ENCODE measurements at places on chromosomes 7 and 10.

- DNase-seq = no peak
These were observed 1395.0 kb downstream of the GATA3 start for GRCh38 chr10:9449530-9449929.

DNA sequence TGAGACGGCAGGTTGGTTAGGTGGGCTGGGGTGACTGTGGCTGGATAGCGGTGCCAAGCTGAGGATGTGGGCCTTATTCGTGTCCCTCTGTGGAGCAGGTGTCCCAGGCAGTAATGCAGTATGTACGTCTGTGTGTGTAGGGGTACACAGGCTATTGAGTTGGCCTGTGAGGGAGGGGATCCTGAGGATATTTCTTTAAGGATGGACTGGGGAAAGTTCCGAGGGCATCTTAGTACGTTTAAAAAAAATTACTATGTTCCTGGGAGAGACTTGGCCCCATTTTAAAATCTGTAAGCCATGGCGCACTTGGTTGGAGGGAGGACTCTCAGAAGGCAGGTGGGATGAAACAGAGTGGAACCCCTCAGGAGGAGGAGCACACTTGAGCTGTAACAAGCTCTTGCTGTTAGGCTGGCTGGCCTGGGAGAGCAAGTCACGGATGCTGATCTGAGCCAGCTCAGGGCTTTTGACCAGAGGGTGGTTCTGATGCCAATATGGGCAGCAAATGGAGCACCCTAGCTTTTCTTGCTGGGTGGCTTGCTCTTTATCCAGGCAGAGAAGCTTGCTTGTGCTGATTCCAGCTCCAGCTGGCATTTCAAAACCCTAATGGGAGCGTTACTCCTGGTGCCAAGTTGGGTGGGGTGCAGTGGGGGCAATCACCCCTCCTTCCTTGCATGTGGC lies 765 bp downstream of the WBP1L start:
- DNase-seq = no peak

DNA sequence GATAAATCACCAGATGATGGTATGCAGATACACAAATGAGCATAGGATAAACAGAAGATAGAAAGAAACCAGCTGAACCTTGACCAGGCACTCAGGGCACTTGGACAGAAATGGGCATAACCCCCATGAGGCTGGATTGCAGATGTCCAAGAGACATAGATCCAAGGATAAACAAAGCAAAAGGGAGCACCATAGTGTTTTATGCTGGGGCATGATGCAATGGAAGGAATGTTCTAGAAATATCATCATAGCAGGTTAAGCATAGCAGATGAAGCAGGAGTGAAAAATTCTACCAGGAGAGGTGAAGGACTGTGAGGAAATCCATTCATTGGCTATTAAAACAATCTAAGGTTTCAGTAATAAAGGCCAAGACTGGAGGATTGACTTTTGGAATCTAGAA lies 70.5 kb upstream of the TES start:
- no peak for DNase-seq

GRCh38 chr7:28957751-28958234 lies 337 bp downstream of the TRIL start:
- DNase-seq = no peak

- no peak for DNase-seq
These were observed 52.3 kb upstream of the RET start for GRCh38 chr10:43024524-43024923.

- no peak for DNase-seq
These were observed 111.4 kb upstream of the CACUL1 start for GRCh38 chr10:118865998-118866693.

DNA sequence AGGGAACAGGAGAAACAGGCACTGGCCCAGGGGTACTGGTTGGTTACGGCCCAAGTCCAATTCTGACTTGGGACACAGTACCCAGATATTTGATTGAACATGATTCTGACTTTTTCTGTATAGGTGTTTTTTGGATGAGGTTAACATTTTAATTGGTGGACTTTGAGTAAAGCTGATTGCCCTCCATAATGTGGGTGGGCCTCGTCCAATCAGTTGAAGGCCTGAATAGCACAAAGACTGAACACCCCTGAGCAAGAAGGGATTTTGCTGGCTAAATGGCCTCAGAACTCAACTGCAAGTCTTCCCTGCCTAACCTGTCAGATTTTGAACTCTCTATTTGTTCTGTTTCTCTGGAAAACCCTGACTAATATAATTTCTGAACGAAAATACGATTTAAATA lies 222.6 kb downstream of the TEX36 start:
- no peak for DNase-seq

GRCh38 chr7:34425631-34426384 lies 232.2 kb upstream of the NPSR1 start:
- no peak for DNase-seq

DNA sequence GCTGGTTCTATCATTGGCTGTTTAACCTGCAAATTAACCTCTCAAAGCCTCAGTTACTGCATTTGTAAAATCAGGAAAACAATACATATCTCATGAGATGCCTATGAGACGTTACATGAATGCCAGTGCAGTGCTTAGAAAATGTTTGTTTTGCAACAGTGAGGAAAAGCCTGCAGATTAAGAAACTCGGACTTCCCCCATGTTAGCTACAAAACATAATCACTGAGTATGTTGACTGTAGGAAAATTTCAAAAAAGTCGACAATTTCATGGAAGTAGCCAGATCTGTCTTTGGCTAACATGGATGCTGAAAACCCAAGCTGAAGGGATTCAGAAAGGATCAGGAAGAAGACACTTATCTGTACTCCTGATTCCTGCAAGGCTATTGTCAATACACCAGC lies 121.4 kb downstream of the TRIL start:
- DNase-seq = no peak

DNA sequence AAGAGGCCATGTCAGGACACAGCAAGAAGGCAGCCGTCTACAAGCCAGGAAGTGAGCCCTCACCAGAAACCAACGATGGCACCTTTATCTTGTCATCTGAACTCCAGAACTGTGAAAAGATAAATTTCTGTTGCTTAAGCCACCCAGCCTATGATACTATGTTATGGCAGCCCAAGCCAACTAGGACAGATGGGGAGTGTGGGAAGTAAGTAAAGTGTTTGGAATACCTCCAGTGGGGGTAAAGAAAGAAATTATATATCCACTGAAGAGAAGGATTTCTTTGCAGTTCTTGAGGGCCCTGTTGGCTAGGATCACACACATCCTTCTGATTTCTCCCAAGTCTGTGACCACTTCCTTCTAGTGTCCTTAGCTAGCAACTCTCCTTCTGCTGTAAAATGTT lies 384.4 kb downstream of the TNS3 start:
- DNase-seq = no peak

DNA sequence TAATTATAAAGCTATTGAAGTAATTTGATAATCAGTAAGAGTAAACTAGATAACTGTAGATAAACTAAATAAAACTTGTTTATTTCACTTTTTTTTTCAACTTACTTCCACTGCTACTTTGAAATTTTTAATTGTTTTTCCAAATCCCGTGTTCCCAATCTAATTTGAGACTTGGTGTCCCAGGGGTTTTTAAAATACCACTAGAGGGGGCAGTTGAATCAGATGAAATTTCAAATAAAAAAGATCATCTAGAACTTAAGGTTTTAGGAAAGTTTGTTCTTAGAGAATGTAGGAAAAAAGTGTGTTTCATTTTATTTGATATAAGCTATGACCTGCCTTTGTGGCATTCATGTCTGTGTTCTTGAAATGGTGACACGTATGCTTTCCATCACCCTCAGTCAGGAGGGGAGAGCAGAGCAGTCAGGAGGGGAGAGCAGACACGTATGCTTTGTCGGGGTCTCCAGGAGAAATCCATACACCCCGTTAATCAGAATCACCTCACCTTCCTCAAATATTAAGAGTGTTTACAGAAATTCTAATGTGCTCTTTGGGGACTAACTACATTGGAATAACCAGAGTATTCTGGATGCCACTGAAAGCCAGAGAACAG lies 49.9 kb downstream of the C10orf67 start:
- no peak for DNase-seq

- DNase-seq = no peak
These were observed 20.6 kb downstream of the WDR86 start for GRCh38 chr7:151389096-151389767.

- no peak for DNase-seq
These were observed 42.6 kb downstream of the GPR37 start for GRCh38 chr7:124723012-124723411.

DNA sequence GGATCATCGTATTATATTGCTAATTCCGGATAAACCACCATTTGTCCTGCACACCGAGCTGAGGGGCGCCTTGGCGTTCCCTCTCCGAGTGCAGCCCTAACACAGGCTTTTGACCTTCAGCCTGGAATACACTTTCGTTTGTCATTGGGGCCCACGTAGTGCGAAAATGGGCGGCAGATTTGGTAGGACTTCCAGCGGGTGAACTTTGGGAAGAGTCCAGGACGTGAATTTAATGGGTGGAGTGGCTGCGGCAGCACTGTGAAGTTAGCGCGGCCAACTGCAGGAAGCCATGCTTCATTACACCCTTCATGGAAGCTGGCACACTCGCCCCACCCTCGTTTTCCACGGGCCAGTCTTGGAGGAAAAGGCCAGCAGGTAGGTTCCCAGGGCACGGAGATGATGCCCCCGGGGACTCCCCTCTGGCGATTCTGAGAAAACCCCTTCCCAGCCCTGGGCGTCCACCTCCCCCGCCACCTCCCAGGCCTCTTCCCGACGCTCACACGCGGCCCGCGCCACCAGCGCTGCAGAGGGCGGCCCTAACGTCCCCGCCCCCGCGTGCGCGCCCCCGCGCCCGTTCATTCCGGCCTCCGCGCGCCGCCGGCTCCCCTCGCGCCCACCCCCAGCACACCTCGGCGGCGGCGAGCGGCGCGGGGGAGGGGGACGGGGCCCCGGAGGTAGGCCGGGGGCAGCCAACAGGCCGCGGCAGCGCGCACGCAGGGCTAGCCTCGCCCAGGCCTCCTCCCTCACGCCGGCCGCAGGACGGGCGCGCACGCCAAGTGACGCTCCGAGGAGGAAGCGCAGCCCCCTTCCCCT lies at the start of gene MLLT10:
Gene MLLT10, plus strand, starts transcription at position 766 of the 813 bp plus-strand sequence. CDS start 413 bp downstream, outside the sequence.
- peak; percentile 83 for DNase-seq

DNA sequence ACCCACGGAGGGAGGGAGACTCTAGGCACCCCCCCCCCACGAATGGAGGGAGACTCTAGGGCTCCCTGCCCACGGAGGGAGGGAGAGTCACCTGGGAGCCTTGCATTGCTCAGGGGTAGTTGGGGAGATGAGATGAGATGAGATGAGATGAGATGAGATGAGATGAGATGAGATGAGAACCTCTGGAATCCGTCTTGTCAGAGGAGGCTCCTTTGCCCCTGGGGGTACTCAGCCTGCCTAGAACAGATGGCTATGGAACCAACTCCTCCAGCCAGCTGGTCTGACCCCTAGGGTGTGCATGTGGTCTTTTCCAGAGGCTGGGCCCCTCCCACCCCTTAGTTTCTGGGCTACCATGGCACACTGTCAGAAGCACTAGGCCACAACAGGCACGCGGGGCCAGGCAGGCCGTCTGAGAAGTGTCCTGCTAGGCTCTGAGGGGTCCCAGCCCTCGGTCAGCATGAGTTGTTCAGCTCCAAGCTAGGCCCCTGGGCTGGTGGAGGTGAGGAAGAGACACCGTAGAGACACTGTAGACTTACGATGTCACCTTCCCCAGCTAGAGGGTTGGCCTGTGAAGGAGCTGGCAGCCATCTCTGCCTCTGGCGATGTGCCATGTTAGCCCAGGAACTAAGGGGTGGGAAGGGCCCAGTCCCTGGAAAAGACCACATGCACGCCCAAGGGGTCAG lies 8.8 kb downstream of the TSPAN15 start:
- DNase-seq = no peak

DNA sequence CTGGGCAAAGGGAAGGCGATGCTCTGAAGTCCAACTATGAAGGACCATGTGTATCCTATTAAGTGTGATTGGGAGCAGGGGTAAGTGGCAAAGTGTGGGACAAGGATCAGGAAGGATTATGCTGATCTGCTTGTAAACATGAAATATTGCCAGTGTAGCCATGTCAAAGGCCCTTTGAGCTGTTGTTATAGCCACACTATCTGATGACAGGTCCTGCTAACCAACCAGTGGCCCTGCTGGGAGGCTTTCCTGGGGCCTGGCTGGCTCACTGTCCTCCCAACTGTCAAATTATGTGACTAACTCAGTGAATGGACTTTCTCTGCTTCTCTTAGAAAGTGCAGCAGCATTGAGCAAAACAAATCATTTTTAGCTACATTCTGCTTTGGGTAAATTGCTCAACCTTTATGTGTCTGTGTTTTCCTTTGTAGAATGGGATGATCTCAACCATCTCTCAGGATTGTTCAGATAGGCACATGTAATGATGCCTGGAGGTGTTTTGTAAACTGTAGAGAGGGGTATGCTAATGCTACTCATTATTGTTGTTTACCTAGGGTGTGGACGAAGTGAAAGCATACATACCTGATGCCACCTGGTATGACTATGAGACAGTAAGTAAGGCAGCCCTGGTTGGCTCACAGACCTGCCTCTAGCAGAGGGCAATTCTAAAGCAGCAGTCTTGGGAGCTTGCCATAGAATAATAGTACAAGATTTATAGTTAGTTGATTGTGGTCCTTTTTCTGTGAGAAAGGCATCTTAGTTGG lies 47.4 kb downstream of the MGAM2 start:
- DNase-seq = no peak

DNA sequence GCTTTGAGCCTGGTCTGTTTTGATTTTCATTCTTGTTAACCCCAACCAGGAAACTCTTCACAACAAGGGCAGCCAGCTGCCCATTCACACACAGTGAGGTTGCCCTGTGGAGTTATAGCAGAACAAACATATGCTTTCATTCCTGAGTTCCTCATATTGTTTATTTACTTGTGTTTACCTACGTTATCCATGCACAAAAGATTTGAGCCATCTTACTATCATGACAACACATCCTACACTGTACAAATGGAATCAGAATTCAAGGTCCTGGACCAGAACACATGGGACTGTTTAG lies 21.7 kb upstream of the BMPER start:
- no peak for DNase-seq

- no peak for DNase-seq
These were observed 69.0 kb downstream of the ANK3 start for GRCh38 chr10:60320666-60321065.

GRCh38 chr7:4629287-4629895 lies 52.7 kb upstream of the FOXK1 start:
- no peak for DNase-seq

- no peak for DNase-seq
These were observed 27.4 kb upstream of the PLA2G12B start for GRCh38 chr10:72981882-72982529.

- DNase-seq = no peak
These were observed 310.3 kb upstream of the ZNF32 start for GRCh38 chr10:43958964-43959363.

DNA sequence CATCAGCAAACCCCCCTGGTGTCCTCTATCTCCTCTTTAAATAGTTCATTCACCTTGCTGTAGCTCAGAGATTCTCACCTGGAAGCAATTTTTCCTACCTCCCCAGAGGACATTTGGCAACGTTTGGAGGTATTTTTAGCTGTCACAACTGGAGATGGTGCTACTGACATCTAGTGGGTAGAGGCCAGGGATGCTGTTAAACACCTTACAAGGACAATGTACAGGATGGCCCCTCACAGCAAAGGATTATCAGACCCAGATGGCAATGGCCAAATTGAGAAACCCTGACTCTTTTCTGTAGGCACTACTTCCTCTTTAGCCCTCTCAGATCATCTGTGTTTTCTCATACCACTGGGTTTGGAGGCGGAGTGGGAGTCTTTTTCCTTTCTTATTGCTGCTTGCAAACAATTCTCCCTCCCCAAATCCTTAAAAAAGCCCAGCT lies 13.2 kb upstream of the TRA2A start:
- no peak for DNase-seq

GRCh38 chr10:133022776-133023100 lies 65.0 kb upstream of the ADGRA1 start:
- DNase-seq = no peak
